H4 (cell line): ENCODE measurements at places on chromosomes 6 and 20. TPM values are rescaled to one million over a fixed set of nuclear protein-coding genes. Genes with fewer than 3 reads are reported as not detected.

- no peak for DNase-seq
Measured at GRCh38 chr6:47455533-47456209, 21.9 kb upstream of the CD2AP start.

GRCh38 chr20:3818155-3819151, 1.9 kb upstream of the AP5S1 start:
- peak; percentile 80 for DNase-seq

The DLGAP4 gene
- 10.2 and 12.4 TPM in 2 replicates for total RNA-seq

- no peak for DNase-seq
Measured at GRCh38 chr20:62430866-62431447, 3.6 kb upstream of the RBBP8NL start.

GRCh38 chr6:110387986-110388385, 27.4 kb downstream of the DDO start:
- no peak for DNase-seq

The SLC16A10 gene
- 1.9 and 3.5 TPM in 2 replicates for total RNA-seq

DNA sequence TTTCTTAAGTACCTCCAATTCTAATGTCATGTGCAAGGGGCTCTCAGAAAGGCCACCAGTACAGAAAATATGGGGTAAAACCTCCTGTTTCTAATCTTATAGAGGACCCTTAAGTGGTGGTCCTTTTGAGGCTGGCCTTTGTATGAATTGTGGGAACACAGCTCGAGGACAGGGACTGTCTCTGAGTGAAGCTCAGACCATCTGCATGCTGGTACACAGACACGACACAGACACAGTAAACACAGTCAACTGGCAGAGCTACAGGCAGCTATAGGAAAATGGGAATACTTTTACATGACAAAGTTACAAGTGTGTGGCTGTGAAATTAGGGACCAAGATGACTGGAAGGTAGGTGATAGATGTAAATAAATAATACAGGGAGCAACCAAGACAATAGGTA, 143.9 kb upstream of the PREP start:
- no peak for DNase-seq

DNA sequence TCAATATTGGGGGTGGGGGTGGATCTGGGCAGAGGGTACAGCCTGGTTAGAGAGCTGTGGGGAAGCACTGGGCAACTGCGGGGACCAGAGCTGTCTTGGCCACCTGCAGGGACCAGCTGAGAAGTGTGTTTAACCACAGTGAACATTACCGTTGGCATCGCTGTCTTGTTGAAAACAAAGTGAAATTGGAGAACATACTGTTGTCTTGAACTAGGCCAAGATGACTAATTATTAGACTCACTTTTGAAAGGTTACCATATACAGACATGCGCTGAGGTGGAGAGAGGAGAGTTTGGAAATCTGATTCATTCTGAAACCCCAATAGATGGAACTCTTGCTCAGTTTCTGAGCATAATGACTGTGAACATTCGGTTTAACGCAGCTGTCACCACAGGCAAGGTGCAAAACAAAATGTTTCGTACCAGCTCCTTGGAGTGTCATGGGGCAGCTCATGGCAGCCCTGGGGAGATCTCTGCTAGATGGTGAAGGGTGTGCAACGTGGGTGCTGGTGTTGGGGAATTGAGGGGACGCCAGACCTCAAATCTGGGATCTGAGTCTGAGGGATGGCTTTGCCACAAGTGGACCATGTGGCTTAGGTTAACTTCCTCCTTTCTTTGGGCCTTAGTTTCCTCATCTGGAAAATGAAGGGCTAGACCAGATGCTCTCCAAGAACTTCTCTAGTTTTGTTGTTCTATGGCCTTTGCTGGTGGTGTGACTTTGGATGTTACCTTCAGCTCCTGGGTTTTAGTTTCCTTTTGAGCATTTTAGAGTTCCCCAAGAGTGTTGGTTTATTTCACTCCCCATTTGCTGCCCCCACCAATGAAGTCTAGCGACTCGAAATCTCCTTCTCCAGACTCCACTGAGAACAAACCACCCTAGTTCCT, 24.6 kb upstream of the GTSF1L start:
- DNase-seq, result peak; percentile 96

The SLC17A1 gene
- total RNA-seq, result not detected in 2 replicates

- DNase-seq, result no peak
Measured at GRCh38 chr20:36644706-36645095, 1.3 kb downstream of the SLA2 start.

- DNase-seq, result no peak
Measured at GRCh38 chr6:155889410-155889809, 433.8 kb upstream of the NOX3 start.

DNA sequence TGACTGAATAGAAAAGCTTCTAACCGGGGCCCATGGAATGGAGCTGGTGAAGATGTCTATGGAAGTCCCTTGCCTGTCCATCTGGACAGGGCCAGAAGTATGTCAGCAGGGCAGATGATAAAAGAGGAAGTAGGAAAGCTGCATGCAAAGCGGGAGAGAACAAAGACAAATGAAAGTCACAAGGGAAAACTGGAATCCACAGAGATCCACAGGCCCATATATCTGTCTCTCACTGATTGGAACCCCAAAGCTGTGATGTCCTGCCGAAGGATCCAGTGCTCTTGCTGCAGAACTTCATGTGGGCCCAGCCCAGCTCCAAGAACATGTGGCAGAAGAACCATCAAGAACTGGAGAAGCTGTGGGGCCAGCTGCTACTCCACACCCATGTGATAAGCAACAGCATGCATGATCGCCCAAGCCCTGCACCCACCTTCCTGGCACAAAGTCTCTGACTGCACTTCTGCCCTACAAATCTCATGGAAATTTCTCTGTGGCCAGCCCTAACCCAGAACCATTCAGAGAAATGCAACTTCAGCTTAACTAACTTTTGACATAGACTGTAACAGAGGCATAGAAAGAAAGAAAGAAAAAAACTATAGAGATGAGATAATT, 716.0 kb downstream of the KIF16B start:
- DNase-seq, result no peak

- DNase-seq, result no peak
Measured at GRCh38 chr20:63419299-63419698, 53.2 kb downstream of the KCNQ2 start.

GRCh38 chr20:58880994-58881752, 28.7 kb downstream of the GNAS start:
- DNase-seq, result no peak

GRCh38 chr20:11814267-11814666, 103.4 kb upstream of the BTBD3 start:
- no peak for DNase-seq

The ATRN gene
- total RNA-seq, result 14.8 and 18.4 TPM in 2 replicates

The BANF2 gene
- not detected in 2 replicates for total RNA-seq

GRCh38 chr6:149864578-149865535, 698 bp upstream of the LRP11 start:
- DNase-seq, result peak; percentile 53

DNA sequence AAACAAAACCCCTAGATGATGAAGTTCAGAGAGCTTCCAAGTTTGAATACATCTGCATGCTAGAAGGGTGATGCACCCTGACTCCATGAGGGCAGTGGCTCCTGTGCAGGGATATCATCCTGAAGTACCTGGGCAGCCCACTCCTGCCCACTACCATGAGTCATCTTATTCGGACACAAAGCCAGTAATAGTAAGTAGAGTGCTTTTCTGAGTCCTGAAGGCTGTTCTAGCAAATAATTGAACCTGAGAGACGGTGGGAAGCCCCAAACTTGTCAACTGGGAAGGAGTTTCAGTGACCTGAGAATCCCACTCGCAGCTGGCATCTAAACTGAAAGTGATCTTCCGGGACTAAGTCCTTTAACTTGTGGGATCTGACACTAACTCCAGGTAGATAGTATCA, 152.9 kb upstream of the COL21A1 start:
- DNase-seq, result no peak

DNA sequence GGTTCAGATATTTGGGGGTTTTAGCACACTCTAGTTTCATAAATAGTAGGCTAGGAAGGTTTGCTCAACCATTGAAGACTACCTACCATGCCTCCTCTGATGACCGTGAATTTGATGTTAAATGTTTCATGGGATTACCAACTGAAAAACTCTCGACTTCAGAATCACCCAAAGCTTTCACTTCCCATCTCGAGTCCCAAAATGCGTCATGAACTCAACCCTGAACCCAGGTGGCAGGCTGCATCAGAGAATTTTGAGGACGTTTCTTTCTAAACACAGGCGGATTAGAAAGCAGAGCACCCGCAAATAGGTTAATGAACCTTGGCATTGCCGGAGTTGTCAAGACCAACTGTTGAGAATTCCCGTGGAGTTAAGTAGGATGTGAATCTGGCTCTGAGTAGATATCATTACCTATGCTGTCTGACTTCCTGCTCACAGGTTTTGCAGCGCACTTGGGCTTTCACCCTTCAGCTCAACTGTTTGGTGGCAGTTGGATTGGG, 98.4 kb upstream of the ADTRP start:
- DNase-seq, result no peak

The ADGRF5 gene
- not detected in 2 replicates for total RNA-seq

The OLIG3 gene
- total RNA-seq, result not detected in 2 replicates

DNA sequence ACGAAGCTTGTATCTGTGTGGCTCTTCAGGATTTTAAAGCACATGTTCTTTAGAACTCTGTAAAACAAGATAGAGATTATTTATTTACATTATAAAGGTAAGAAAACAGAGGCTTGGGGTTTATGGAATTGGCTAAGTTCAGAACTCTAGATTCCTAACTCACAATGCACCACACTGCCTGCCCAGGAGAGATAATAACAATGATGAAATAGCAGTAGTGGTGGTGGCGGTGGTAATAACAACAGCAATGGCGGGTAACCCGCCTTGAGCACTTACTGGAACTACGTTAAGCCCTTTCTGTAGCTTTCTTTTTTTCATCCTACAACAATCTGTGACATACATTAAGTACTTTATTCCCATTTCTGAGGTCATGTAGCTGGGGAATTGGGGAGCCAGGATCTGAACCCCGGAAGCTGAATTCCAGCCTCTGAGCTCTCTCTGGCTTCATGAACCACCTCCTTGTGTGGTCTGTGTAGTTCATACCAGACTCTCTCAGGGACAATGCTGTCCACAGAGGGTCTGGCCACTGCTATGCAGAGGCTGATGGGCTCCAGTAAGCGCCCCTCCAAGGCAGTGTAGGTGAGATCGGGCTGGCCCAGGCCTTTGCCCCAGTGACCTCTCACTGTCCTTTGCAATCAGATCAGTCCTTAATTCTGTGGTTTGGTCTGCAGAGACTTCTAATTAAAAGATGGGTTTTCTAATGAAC, 260.9 kb downstream of the SLC24A3 start:
- no peak for DNase-seq

DNA sequence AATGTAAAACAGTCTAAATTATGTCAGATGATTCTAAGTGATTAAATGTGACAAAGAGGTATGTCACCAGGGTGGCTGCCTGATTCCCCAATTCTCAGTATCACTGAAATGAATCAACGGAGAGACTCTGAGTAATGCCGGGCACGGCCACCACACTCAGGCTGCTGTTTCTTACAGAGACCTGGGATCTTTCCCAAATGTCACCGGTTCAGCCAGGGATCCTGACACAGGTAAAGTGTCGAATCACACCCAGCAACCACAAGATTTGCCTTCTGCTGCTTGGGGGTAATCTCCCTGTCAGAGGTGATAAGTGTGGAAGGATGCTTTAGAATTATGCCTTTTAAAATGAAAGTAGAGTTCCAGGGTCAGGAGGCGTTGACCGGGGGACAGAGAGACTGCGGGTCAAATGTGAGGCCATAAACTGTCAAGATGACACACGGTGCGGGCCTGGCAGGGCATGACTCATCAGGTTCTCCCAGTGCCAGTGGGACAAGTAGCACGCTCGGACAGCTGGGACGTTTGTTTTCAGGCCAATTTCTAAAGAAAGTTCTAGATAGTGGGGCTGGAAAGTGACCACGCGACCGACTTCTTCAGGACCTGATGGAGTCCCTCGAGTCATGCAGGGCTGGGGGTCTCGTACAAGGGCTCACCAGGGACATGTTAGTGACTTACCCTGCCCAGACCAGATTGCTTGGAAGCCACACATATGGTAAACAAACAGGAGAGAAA, 48.9 kb downstream of the PRDM1 start:
- DNase-seq, result peak; percentile 70

- no peak for DNase-seq
Measured at GRCh38 chr6:100460650-100461204, 4.0 kb downstream of the SIM1 start.

DNA sequence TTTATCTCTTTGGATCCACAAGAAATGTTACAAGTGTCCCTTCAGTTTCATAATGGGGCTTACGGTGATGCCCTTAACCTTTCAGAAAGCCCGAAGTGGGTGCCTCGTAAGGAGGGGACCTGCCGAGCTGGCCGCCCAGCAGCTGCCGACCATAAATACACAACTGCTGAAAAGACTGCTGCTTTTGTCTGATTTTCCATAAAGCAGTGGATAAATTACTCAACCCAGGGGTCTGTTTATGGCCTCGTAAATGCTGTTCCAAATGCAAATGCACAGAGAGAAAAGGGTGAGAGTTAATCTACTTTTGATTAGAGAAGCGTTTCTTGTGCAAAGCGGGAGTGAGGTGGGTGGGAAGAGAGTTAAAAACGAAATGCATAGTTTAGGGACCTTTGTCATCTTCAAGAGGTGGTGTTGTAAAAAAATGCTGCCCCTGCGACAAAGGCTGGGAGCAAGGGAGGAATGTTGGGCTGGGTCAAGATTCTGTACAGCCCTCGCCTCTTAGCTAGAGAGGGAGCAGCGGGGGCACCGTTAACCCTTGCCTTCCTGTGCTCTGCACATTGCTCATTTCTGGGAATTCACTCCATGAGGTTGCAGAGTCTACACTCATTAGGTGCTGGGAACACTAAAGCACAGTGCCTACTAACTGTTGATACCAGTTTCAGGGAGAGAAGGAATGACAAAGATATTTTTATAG, 112.0 kb upstream of the MTHFD1L start:
- DNase-seq, result no peak

DNA sequence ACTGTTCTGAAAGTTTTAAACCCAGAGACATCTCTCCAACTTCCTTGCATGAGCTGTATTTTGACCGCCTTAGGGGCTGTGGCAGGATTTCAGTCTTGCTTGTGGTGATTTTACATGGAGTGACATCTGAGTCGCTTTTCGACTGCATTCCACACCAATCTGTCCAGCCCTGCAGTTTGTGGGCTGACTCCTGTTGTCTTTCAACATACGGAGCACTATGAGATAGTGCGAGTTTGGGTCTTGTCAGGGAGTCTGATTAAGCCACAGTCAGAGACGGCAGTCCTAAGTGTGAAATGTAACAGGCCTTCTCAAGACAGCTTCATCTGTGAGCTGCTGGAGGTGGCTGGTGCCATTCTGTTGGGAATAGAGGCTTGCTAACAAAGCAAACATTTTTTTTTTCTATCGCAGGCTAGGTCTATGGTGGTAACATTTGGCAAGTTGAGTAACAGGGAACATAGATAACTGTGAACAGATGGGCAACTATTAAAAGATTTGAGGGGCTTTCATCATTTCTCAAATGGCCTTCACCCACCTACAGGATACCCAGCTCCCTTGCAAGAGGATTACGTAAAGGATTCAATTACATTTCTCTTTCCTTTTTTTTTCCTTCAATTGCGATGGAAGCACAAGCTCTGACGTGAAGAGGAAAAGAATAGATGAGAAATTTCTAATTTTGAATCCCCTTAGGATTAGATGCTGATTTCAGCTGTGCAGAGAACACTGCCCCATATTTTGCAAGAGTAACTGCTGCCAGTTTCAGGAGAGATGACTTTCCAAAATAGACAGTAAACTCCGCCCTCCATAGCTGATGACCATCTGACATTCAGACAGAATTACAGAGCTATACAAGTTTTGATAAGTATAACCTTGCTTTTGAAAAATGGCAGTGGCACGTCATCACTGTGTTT, 25.1 kb downstream of the CAP2 start:
- peak; percentile 15 for DNase-seq

- no peak for DNase-seq
Measured at GRCh38 chr6:14108571-14109410, 8.8 kb upstream of the CD83 start.
